ENCODE measurements at places on chromosomes 7 and 10. TPM values are rescaled to one million over a fixed set of nuclear protein-coding genes. Genes with fewer than 3 reads are reported as not detected.

LIPK gene
- total RNA-seq = not detected

DNA sequence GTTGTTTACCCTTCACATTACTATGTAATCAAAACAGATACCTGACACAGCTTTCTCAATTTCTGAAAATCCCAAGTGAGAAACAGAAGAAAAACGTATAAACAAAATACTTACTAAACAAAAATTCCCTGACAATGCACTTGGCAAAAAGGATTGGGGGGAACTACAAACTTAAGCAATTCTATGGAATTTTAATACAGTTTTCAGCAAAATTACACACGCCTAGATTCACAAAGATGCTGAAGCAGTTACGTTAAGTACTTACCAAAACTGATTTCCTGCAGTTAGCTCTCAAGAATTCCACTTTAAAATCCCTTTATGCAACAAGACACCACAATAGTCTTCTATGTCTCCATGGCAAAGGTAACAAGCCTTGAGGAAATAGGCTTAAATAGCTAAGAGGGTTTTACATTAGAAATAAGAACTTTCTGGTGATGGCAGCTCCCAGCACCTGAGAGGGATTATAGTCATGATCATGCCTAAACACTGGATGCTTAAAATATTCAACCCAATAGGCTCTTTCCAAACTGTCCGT lies 10.8 kb downstream of the TOMM7 start:
- peak; percentile 40 for DNase-seq

- no peak for DNase-seq
Measured at GRCh38 chr10:132187430-132188138, 836 bp downstream of the DPYSL4 start.

GATA3 gene
- total RNA-seq = not detected

DNA sequence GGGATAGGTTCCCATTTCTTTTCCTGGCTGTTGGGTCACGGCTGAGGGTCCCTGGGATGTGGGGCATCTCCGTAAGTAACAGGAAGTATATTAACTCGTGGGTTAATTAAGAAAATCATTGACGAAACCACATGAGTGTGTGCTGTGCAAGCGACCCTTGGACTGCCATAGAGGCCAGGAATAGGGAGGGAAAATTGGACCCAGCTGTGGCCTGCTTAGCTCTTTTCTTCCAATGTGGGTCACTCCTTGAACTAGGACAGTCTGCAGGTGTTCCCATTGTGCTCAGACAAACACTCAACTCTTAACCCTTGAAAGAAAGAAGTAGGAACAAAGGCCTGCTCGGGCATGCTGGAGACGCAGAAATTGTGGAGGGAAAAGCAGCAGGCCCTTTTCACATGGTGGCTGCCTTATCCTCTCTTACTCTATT lies 25.6 kb upstream of the PLEKHA1 start:
- no peak for DNase-seq

DNA sequence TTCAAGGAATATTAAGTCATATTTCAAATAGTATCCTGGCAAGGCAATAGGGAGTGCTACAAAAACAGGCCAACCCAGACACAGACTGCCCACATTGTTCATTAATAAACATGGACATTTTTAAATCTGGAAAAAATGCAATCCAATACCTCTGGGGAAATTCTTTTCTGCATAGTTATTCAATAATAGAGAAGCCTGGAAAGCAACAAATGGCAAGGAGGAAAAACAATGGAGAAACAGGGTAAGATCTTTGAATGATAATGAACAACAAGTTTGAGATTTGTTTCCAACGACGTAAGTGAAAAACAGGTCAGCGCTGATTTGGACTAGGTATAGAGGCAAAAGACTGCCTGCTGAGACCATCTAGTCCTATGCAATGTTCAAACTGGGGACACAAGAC lies 44.7 kb upstream of the ZNF800 start:
- no peak for DNase-seq

PROSER2 gene
- 1.4 TPM for total RNA-seq

DNA sequence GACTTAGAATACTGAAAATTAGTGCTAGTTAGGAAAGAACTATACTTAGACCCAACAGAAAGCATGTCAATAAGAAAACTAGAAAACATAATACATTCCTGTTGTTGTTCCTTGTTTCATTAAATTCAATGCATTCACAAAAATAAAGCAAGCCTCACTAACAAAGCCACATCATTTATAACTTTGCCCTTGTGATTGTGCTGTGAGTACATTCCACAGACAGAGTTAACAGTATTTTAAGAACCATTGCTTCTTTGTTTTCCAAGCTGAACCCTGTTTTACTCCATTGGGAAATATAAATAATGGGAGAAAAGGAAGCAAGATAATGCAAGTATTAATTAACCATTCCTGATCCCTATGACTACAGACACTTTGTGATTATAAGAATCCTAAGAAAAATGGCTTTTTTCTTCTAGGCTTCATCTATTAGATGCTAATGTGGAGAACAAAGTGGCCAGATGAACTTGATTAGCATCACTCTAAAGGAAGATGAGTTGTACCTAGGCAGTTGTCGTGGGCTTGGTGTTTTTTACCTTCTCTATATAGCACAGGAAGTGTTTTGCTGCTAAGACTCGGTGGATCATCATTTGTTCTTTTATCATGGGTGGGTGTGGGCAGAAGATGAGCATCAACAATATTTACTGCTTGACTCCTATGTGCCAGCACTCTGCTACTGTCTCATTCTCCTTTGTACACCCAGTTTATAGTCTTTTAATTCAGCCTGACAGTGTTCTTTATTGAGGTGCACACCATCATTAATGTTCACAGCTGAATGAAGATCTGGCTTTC lies 34.2 kb upstream of the ZNRF2 start:
- DNase-seq = no peak

PRPS1L1 gene
- total RNA-seq = not detected

GRCh38 chr7:15626041-15626440 lies 60.4 kb downstream of the MEOX2 start:
- no peak for DNase-seq

DNA sequence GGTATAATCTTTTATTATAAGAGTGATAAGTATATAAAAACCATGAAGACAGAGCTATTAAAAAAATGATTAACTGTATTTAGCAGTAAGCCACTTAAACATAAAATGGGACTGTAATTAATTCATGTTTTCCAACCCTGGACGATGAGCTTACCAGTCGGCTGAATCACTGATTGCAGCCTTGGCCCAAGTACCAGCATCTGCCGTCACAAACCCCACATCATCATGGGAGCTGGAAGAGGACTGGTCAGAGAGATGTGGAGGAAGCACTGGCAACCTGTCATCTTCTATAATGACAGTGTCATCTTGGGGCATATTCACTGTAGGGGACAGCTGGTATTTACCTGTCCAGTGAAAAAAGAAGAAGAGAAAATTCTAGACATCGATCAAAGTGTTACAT lies 473.6 kb downstream of the PARD3 start:
- DNase-seq = no peak

GRCh38 chr7:1985042-1985441 lies 247.7 kb downstream of the MAD1L1 start:
- DNase-seq = no peak

PTPN20 gene
- total RNA-seq = not detected

- no peak for DNase-seq
Measured at GRCh38 chr7:32256811-32257210, 186.6 kb upstream of the PDE1C start.

GSTO2 gene
- total RNA-seq = 2.3 TPM

GRCh38 chr10:501596-501995 lies 187.9 kb downstream of the DIP2C start:
- no peak for DNase-seq

DNA sequence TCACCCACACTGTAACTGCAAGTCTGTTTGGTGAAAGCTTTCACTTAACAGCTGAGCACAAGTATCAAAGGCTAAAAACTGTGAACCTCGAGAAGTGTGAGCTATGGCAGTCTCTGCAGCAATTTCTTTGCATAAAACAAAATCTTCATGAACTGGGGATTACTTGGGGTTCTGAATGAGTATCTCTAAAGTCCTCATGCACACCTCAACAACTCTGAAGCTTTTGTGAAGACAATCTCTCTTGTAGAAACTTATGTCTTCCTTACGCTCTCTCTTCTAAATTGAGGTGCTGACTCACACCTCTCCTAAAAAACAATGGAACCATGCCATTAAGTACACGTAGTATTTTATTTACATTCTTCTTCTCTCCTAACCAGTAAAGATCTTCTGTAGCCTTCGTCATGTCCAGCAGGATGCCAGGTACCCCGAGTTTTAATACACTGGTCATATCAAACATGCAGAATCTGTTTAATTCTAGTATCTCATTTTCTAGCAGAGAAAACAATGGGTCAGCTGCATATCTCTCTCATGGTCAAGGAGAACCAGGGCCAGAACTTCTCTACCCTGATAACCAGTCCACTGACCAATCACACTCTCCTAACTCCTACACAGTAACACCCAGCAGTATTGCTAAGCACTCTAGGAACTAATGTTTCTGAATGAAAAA lies 76.9 kb downstream of the UBE2H start:
- peak; percentile 80 for DNase-seq

DMBT1 gene
- not detected for total RNA-seq

LRRC4 gene
- total RNA-seq = 0.56 TPM

ZNF485 gene
- 3.1 TPM for total RNA-seq

DNA sequence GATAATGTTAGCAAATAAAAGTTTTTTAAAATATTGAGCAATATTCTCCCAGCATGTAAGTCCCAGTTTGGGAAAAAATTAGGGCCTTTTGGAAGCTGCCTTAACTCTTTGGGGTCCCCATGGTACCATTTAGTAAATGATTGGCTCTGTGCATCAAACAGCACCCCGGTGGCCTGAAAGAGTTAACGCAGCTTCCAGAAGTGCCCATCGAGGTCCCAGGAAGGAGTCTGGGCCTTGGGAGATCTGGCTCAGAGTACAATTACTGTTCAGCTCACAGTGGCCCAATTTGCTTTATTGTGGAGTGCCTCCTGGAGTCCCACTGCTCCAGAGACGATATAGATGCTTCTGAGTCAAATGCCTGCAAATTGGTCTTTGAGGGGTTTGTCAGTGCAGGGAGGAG lies 31.7 kb downstream of the WDFY4 start:
- DNase-seq = no peak

- no peak for DNase-seq
Measured at GRCh38 chr10:50885097-50885859, at the start of gene A1CF. TSS of gene A1CF (minus strand) at chr10:50885627. CDS start at chr10:50859940, 25,687 bp downstream.

Data from IMR-90 (cell line).